Aorta (tissue), 5 donors: ENCODE measurements at places on chromosomes 11 and 22.

DNA sequence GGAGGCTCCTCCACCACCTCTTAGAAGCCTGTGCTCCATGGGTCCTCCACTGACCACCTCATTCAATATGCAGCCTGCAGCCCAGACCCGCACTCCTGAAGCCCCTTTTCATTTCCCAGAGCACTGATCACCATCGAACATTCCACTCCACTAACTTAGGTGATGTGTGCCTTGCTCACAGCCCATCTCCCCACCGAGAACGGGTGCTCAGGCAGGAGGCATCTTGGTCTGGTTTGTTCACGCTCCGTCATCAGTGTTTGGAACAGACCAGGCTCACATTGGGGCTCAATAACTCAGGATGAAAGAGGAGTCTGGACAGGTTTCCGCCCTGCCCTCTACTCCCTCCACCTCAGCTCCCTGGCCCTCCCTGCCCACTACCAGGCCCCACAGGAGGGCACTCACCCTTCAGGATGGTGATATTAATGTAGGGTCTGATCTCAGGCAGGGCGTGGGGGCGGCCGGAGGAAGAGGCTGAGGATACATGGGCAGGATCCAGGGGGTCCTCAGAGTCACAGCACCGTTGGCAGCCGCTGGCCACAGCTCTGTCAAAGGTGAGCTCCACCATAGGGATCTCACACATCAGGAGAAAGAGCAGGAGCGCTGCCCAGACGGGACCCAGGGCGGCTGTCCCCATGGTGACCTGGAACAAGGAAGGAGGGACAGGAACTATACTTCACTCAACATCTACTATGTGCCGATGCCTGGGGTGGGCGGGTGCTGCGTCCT lies 3.1 kb downstream of the C1QTNF6 start:
- peak; percentile 66 for DNase-seq

DNA sequence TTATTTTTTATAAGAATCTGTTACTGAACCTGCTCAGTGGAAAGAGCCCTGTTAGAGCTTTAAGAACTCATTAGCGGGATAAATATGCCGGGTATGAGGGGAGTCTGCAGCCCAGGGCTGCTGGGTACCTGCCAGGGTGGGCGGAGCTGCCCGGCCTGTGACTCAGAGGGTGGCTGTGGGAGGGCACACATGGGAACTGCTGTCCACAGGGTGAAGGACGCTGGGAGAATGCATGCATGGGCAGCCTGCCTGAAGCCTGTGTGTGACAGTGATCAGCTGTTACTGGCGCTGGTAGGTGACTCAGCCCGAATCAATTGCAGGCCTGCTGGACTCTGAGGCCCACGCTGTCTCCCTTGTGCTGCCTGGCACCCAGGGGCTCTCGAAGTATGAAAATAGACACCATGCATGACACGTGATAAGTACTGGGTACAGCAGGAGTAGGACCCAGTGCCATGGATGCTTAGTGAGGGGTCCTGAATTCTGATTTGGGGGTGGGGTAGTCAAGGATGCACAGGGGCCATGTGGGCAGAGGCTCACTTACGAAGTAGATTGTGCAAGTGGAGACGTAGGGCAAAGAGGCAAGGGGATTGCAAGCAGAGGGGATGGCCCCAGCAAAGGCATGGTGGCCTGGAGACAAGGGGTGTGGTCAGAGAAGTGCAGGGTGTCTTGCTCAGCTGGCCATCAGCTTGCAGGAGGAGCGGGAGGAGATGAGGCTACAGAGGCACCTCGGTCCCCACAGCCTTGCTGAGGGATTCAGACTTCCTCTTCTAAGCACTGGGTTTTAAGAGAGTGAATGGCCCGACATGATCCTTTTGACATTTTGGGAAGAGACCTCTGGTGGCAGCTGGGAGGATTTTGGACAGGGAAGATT lies 36.5 kb downstream of the GRIK4 start:
- peak; percentile 94 for DNase-seq

DNA sequence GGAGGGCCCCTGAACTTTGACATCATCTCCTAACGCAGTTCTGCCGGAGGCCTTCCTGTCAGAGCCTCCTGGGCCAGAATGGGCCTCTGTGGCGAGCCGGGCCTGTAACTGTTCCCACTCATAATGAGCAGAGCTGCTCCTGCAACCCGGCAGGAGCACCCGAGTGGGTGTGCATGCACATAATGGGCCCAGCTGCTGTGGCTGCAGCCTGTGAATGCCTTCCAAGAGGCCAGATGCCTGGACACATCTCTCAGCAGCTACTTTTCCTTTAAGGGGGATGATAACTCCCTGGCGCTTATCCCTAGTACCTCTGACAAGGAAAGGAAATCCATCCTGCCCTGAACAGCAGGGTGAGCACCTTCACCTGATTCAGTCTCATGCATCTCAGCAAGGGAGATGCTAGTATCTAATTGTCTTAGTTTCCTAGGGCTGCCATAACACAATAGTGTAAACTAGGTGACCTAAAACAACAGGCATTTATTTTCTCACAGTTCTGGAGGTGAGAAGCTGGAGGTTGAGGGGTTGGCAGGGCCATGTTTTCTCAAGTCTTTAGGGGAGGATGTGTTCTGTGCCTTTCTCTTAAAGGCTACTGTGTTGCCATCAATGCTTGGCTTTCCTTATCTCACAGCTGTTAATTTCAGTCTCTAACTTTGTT lies 120.5 kb downstream of the TEAD1 start:
- no peak for DNase-seq

DNA sequence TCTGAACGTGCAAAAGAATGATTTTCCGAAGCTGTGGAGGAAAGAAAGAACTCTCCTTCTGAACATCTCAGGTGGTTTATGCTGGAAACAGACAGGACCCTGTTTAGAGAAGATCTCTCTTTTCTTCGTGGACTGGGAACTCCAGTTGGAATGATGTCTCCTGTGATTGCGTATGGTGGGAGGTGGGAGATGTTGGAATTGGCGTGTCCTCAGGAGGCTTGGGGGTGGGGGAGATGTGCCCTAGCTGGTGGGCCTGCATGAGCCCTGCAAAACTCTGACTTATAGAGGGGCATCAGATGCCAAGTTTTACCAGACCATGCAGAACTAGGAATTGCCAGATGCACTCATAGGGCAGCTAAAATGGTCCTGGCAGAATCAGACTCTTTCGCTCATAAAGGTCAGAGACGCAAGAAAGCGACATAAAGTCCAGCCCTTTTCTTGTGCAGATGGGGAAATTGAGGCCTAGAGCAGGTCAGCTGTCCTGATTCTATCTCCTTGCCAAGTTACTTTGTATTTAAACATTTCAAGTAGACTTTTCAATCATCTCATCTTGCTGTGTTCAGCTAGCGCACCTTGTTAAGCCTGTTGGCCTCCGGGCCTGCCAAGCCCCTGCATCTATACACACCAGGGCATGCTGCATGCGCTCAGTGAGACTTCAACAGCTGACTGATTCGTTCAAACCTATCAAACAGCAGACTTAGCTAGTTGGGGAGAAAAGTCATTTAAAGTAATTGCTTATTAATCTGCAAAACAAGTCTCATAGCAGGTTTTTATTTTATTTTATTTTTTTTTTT lies 34.2 kb upstream of the EHF start:
- no peak for DNase-seq

DNA sequence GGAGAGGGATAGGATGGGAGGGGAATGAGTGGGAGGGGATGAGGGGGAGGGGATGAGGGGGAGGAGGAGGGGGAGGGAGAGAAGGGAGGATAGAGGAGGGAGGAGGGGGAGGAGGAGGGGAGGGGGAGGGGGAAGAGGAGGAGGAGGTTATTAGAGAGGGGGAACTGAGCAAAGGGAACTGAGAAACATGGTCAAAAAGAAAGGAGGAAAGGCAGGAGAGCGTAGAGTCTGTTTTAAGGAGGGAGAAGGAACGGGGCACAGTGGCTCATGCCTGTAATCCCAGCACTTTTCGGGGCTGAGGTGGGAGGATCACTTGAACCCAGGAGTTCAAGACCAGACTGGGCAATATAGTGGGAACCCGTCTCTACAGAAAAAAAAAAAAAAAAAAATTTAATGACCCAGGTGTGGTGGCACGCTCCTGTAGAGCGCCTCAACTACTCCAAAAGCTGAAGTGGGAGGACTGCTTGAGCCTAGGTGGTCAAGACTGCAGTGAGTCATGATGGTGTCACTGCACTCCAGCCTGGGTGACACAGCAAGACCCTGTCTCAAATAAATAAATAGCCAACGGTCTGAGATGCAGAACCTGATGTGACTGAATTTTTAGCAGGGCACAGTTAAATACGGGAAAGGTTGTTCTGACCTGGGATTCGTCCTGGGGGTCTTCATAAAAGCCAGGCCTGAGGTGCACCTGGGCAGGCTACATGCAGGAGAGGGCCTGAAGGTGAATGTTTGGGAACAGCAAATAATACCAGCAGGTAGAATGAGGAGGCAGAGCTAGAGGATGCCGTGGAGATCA lies 4.0 kb downstream of the B3GNT6 start:
- DNase-seq = no peak

DNA sequence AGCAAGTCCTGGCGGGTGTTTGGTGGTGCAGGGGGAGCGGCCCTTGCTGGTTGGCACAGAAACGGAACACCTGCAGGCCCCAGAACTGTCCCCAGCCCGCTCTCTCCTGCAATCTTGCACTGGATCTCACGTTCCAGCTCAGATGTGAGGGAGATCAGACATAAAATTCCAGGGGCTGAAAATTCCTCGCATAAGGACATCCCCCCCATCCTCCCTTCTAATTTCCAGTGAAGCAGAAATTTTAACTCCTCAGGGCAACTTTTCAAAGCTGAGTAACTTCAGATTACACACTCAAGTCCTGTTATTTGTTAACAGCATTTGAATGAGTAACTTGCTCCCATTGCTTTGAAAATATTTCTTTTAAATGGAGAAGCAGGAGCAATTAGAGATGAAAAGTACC lies 40.3 kb upstream of the RASSF10 start:
- no peak for DNase-seq

- no peak for DNase-seq
These were observed 69.3 kb downstream of the SHANK2 start for GRCh38 chr11:71182791-71183677.

- no peak for DNase-seq
These were observed 83.8 kb upstream of the LARGE1 start for GRCh38 chr22:34004058-34004457.

GRCh38 chr11:115224551-115224950 lies 279.7 kb downstream of the CADM1 start:
- DNase-seq = no peak

DNA sequence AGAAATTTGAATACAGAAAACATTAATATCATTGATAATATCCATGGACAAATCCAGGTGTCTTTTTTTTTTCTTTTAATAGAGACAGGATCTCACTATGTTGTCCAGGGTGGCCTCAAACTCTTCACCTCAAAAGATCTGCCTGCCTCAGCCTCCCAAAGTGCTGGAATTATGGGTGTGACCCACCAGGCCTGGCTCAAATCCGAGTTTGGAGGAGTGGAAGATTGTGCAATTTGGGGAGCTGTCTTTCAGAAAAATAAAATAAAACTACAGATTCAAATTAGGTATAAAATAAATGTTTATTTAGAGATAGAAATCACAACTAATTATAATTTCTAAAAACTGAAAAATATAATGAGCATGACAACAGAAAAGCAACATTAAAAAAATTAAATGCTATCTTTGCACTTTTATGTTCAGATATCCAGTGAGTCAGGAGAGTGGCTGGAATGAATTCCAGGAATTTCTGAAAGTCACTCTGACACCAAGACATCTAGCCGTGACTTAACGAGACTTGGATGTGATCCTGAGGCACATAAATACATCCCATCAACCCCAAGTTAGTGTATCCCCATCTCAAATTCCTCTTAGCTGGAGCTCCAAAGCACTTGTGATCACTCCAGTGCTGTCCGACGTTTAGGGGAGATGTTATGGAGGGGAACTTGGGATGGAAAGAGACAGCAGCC lies 128.6 kb upstream of the THY1 start:
- no peak for DNase-seq

DNA sequence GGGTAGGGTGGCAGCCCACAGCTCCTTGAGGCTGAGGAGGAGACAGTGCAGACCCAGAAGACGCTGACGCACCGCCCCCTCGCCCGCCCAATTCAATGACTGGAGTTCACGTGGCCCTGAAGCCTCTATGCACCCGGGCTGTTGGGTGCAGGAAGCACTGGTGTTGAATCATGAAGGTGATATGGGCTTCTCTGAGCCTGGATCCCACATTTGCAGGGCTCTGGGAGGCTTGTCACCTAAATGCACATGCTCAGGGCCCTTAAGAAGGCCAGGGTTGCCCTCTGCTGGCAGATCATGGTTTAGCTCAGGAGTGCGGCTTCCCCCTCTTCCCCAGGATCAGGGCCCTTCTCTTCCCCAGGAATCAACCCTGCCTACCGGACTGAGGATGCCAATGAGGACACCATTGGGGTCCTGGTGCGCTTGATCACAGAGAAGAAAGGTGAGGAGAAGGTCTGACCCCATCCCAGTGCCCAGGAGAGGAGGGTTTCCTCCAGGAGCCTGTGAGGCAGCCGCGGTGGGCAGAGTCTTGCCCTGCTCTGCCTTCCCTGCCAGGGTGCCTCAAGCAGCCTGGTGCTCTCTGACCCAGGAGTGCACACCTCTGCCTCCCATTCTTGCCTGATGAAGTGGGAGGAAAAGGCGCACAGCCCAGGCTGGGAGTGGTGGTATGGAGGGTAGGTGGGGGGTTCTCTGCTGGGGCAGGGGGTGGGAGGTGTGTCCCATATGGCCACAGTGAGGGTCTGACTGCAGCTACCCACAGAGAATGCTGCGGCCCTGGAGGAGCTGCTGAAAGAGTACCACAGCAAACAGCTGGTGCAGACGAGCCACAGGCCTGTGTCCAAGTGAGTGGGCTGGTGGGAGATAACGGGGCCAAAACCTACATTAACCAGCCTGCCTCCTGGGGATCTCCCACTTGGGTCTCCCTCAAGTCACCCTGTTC lies 17.5 kb downstream of the RELT start:
- DNase-seq = peak; percentile 80

GRCh38 chr11:10742460-10743208 lies 8.4 kb upstream of the CTR9 start:
- DNase-seq = no peak

GRCh38 chr11:122304973-122305372 lies 189.0 kb upstream of the BLID start:
- no peak for DNase-seq

GRCh38 chr11:88284336-88285050 lies 53.0 kb downstream of the CTSC start:
- DNase-seq = no peak

DNA sequence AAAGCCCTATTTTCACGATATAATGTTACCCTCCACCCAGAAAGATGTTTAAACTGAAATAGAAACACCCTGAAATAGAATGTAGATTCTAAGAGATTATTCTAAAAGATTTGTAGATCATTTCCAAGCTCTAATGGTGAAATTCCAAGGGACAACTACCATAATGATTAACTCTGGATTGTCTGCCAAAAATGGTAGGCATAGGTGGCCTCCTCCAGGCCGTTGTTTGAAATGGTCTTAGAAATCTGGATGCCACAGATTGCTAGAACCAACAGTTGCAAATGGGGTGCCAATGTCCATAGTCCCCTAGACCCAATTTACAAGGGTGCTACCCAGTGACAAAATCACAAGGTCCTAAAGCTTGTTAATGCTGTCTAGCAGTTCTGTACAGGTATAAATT lies 6.7 kb upstream of the SLC6A5 start:
- no peak for DNase-seq

DNA sequence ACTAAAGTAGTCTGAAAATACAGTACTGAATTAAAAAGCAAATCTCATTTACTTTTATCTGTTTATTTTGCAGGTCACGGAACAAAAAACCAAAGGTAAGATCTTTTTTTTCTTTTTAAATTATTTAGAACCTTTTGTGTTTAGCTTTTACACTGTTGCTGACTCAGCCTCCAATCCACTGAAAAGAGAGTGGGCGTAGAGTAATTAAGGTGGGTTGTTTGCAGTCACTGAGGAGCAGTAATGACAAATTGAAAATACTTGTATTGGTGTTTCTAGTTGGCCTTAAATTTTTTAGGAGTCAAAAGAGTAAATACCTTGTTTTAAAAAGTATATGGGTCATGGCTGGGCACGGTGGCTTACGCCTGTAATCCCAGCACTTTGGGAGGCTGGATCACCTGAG lies 73.4 kb downstream of the TNRC6B start:
- DNase-seq = no peak
